ENCODE measurements at places on chromosomes 7 and 10.
A peak's percentile ranks its signal among the peaks of the same experiment; 100 is the strongest.

GRCh38 chr10:25522946-25523608 lies 348.3 kb downstream of the GPR158 start:
- DNase-seq, result peak; percentile 56

- no peak for DNase-seq
Observed at GRCh38 chr10:125846894-125847293, 23.5 kb downstream of the BCCIP start.

DNA sequence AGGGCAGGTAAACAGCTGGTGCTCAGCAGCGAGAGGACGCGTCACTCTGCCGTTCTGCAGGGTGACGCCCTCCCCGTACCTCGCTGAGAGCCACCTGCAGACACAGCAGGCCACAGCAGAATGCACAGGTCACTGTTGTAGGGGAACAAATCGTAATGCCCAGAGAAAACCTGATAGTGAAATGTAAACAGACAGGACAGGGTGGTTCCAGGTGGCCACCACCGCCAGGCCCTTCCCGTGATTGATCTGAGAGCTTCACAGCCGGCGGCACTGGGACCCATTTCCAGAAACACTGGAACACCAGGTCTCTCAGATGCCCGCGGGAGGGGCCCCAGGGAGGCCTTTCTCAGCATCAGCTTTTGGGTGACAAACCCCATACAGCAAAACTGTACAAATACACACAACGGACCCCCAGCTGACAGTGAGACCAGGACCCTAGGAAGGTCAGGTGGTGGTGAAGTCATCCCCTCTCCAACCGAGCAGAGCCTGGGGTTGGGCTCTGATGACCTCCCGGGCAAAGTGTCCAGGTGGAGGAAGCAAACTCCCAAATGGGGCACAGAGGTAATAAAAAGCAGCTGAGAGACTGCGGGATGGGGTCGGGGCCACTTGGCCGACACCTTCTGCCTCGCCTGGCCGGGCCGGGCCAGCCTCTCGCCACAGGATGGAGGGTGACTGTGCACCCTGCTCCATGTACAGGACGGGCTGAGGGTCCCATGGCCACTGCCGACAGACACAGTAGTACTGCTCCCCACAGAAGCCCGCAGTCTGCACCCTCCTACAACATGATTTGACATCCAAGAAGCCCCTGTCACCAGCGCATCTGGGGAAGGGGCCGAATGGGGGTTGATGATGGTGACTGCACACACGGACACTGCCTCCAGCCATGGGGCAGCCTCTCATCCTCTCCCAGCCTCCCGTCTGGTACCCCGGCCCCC lies 4.6 kb downstream of the BHLHA15 start:
- DNase-seq, result no peak

DNA sequence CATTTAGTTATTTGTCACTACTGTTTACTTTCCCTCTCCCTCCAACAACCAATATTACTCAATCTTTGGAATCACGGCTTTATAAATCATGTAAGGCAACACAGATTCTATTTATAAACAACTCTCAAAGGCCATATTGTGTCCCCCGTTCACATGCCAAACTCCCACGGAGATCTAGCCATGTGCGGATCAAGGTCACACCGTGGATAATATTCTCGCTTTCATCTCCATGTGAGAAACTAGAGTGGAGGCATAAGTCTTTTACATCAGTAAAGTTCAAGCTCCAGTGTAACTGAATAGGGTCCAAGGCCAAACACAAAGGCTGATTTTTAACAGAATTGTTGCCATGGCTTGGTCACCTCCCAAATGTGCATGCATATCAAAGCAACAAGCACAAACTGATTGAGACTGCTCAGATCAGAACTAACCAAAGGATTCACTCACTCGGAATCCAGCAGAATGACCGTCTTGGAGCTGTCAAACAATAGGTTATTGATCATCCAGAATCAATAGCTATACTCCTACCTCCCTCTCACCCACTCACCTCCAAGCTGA lies 569.5 kb upstream of the LRRN3 start:
- no peak for DNase-seq

DNA sequence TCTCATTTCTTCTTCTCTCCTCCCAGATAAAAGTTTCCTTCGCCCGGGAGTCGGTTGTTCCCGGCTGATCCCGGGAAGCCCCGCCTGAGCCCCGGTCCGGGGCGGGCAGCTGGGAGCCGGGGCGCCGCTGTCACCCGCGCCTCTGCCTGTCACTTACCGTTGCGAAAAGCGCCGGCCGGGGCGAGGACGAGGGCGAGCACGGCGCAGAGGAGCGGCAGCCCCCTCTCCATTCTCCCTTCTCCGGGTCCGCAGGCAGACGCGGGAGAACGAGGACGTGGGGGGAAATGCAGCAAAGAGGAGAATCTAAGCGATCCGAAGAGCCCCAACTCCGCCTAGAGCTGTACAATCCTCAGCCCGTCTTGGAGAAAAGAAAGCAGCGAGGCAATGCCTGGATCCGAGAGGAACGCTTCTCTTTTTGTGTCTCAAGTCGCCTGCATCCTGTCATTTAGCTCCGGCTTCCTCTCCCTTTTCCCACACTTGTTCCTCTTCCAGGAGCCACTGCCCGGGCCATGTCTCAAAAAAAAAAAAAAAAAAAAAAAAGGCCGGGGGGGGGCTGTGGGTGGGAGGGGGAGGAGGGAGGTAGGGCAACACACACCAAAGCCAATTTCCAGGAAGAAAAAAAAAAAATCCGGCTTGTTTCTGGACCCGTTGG lies at the start of gene NRP1:
Gene NRP1 (minus strand): TSS at position 515 of the 652 bp plus-strand sequence. CDS start 285 bp downstream, at position 230.
- DNase-seq, result peak; percentile 49

GRCh38 chr7:4919969-4920766 lies 36.7 kb upstream of the RADIL start:
- no peak for DNase-seq

DNA sequence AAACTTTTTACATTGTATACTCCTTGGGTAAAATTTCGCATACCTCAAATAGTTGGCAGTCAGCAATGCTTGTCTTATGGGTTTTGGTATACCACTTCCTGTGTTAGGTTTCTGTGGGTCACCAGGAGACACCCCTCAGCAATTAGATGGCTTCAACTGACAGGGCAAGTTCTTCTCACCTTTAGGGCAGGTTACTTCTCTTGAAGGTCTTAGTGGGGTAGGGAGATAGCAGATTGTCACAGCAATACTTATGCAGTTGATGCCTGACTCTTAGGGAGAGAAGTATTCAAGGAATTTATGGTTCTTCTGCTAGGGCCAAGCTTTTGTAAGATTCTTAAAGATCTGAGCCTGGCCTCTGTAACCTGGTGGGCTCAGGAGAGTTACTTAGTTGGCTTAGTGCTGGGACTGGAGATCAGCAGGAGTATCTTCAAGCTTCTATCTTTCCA lies 42.9 kb downstream of the MKLN1 start:
- no peak for DNase-seq

DNA sequence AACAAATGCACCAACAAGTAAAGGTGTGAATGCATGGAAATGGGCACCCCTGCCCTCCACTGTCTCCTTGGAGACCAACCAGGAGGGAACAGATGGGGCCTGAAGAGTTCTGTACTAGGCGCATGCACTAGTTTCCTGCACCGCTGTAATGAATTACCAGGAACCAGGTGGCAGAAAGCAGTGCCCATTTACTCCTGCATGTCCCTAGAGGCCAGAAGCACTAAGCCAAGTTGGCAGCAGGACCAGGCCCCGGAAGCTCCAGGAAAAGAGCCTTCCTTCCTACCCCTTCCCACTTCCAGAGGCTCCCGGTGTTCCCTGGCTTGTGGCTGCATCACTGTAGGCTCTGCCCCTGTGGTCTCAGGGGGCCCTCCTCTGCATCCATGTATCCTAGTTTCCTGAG lies 237.5 kb upstream of the PPP2R2D start:
- no peak for DNase-seq

- DNase-seq, result no peak
Observed at GRCh38 chr7:121192834-121193233, 136.0 kb upstream of the WNT16 start.

DNA sequence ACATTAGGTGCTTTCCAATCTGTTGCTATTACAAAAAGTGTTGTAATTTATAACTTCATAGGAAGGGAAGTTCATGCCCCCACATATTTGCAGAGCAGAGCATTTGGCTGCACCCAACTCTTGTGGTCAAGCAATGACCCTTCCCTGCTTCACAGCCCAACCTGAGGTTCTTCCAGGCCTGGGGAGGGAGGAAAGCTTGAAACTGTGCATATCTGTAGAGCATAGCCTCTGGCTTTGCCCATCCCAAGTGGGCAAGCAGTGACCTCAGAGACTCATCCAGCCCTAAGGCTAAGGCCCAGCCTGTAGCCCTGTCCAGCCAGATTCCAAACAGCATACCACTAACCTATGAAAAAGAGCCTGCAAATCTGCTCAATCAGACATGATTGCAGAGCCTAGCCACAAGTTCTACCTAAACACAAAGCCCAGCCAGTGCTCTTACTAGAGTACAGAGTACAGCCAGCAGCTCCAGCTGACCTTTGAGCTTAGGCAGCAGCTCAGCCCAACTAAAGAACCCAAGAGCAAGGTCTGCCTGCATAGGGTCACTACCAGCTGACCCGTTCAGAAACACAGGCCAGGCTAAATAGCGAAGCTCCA lies 14.4 kb upstream of the GSTK1 start:
- DNase-seq, result no peak

- no peak for DNase-seq
Observed at GRCh38 chr7:57327081-57327480, 122.9 kb upstream of the ZNF716 start.

- DNase-seq, result peak; percentile 21
Observed at GRCh38 chr7:47724335-47724982, 142.5 kb upstream of the TNS3 start.

DNA sequence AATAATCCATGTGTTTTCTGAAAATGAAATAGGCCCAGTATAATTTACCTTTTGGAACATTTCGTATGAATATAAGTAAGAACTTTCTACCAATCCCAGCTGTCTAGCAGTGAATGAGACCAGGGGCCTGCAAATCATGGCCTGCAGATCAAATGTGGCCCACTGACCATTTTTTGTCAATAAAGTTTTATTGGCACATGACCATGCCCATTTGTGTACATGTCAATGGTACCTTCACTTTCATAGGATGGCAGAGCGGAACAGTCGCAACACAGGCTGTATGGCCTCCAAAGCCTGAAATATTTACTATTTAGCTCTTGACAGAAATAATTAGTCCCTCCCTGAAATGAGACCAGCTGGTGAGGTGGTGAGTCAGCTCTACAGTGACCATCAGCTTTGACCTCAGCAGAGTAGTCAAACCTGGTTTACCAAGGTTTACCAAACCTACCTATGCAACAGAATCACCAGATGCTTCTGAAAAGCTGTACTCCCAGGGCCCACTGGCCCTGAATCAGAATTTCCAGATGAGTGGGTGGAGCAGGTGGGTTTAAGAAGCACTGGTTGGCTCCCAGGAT lies 13.8 kb upstream of the C10orf90 start:
- no peak for DNase-seq

GRCh38 chr10:106500925-106501525 lies 663.5 kb downstream of the SORCS1 start:
- DNase-seq, result no peak

- DNase-seq, result no peak
Observed at GRCh38 chr10:116602648-116603400, 12.1 kb downstream of the PNLIPRP1 start.

- peak; percentile 71 for DNase-seq
Observed at GRCh38 chr7:6226194-6226799, 46.1 kb downstream of the CYTH3 start.

GRCh38 chr7:133118261-133118660 lies 36.4 kb upstream of the CHCHD3 start:
- peak; percentile 6 for DNase-seq
